ENCODE measurements at places on chromosomes 2 and 18.

GRCh38 chr2:173058673-173059072, 17.0 kb upstream of the MAP3K20 start:
- no peak for DNase-seq

DNA sequence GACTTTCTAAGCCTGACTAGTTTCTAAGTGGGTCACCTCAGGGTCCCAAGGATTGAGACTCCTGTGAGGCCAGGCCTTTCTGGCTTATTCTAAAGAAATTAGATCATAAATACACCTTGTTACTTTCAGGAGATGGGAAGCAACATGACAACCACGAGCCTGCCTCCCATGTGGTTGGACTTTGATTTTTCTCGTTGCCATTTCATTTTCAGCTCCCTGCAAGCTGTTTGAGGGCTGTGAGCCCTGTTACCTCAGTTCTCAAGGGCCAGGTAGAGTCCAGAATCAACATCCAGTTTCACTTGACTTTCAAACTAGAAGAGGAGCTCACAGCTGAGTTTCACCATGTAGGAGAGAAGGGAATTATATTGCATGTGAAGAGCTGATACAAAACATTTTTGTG, 159.8 kb upstream of the BCL2L11 start:
- no peak for DNase-seq

- no peak for DNase-seq
Measured at GRCh38 chr2:187566266-187566665, 12.0 kb upstream of the TFPI start.

DNA sequence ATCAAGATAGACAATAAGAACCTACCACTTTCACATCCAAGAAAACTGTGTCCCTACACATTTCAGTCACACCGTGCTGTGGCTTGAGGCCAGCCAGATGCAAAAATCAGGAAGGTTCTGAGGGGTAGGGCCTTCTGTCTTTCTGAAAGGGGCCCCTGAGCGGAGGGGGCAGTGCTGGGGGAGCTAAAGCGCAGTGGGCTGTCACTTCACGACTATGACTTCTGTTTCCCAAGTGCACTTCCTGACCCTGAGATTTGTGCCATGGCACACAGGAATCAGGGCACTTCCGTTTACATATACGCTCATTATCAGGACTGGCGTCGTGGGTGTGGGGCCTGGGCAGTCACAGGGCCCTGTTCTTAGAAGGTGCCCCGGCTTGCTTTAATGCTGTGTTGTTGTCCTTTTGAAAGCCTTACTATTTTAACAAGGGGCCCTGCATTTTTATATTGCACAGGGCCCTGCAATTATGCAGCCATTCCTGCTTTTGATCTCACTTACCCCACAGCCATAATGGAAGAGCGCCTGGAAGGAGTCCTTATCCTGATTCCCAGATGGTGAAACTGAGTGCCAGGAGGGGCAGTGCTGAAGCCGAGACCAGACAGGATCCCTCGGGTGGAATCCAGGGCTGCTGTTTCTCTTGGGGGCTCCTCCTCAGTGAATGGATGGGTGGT, 620 bp downstream of the NGEF start:
- no peak for DNase-seq

GRCh38 chr2:104855221-104856085, 1.5 kb downstream of the POU3F3 start:
- DNase-seq, result no peak

- no peak for DNase-seq
Measured at GRCh38 chr18:12540751-12541150, 117.2 kb downstream of the SPIRE1 start.

- peak; percentile 61 for DNase-seq
Measured at GRCh38 chr2:112150447-112150846, 12.3 kb downstream of the FBLN7 start.

GRCh38 chr2:101882769-101883307, 108.9 kb upstream of the IL1R2 start:
- no peak for DNase-seq

GRCh38 chr2:156156580-156156979, 175.9 kb downstream of the NR4A2 start:
- DNase-seq, result no peak

GRCh38 chr2:218855305-218856166, 4.1 kb upstream of the WNT6 start:
- DNase-seq, result no peak

DNA sequence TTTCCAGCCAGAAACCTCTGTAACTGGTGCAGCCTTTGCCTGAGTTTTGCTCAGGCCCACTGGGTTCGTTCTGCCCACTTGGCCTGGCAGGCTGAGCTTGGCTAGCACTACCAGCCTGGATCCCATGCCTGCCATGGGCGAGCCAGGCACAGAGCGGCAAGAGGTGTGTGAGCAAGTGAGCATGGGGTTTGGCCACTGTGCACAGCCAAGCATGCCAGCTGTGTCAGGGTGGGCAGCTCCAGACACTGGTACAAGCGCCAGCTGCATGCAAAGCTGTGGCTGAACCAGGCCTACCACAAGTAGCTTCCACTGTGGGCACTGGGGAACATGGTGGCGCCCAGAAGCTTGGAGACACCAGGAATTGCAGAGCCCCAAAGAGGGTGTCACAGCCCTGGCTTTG, 56.3 kb upstream of the LDAH start:
- no peak for DNase-seq

DNA sequence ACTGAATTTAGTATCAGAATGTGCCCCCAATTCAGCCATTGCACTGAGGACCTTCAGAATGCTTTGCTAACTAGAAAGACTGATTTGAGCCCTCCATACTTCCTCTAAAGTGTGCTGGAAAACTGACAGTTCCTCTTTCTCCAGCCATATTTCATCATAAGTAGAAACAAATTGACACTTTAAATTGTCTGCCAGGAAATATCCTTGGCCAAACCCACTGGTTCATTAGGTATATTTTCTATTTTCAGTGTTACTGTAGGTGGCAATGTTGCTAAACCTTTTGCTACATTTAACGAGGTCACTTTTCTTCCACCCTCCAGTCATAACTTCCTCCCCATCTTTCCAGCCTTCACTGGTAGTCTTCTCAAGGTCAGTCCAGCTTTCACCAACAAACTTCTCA, 21.5 kb downstream of the SP5 start:
- no peak for DNase-seq

GRCh38 chr2:29360016-29360784, 245.0 kb downstream of the CLIP4 start:
- no peak for DNase-seq

DNA sequence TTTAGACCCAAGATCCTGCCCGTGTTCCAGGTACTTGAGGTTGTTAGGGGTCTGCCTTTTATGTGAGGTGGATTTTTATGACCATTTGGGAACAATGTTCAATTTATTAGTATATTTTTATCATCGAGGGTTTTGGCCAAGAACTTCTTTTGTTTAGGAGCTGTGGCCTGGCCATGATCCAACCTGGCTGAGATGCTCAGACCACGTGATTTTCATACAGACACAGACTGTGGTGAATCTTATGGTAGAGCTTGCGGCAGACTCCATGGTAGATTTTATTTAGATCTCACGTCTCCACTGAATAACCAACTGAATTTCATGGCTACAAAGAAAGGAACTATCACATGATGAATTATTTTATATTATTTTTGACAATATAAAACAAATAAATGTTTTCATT, 405.5 kb upstream of the VWC2L start:
- DNase-seq, result no peak

GRCh38 chr2:206084439-206084869, 1.5 kb downstream of the INO80D start:
- peak; percentile 20 for DNase-seq
